Muscle of leg (tissue), 16 donors: ENCODE measurements at places on chromosomes 11 and 22. TPM values are rescaled to one million over a fixed set of nuclear protein-coding genes. Genes with fewer than 3 reads are reported as not detected.
A peak's percentile ranks its signal among the peaks of the same experiment; 100 is the strongest.

- no peak for DNase-seq
These were observed 18.4 kb upstream of the CTSD start for GRCh38 chr11:1782031-1782590.

- no peak for DNase-seq
These were observed 11.3 kb upstream of the PIM3 start for GRCh38 chr22:49948958-49949913.

DNA sequence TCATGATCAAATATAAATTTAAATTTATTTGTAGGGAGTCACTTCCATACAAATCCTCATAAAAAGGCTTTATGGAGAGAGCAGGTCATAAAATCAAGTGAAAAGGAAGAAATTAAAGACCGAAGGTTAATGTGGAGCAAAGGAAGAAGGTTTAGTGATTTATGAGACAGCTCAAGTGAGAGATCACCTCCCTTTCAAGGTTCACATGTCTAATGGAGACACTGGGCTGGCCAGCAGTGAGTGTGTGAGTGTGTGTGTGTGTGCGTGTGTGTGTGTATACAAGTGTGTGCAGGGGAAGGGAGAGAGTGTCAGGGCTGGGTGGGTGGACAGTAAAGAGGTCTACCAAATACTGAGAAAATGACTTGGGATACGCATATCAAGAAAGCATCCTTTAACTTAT lies 251.2 kb downstream of the FAT3 start:
- no peak for DNase-seq

SCO2 gene
- 0.40 TPM for total RNA-seq

DNA sequence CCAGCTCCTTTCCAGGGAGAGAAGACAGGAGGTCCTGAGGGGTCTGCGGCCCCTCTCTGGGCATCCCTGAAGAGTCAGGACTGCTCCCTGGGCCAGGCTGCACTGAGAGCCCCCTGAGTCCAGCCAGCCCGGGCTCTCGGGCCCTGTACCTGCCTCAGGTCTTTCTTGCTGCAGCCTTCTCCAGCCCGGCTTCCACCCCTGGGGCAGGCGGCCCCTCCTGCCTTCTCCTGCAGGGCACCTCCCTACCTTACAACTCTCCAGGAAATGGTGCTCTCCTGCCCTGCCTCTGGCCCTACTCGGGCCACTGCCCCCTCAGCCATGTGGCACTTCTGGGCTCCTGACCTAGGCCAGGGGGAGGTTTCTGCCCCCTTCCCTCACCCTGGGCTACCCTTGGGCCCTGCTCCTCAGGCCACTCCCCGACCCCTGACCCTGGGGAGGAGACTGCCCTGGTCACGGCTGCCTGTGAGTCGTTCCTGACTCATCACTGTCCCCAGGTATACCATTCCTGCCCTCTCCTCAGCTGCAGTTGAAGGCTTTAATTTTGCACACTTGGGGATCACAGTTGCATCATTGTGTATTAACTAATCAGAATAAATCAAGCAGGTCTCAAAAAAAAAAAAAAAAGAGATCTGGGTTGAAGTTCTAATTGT lies 251.1 kb downstream of the NXPE2 start:
- DNase-seq, result no peak

CD248 gene
- total RNA-seq, result 24.5 TPM

MAJIN gene
- not detected for total RNA-seq

DNA sequence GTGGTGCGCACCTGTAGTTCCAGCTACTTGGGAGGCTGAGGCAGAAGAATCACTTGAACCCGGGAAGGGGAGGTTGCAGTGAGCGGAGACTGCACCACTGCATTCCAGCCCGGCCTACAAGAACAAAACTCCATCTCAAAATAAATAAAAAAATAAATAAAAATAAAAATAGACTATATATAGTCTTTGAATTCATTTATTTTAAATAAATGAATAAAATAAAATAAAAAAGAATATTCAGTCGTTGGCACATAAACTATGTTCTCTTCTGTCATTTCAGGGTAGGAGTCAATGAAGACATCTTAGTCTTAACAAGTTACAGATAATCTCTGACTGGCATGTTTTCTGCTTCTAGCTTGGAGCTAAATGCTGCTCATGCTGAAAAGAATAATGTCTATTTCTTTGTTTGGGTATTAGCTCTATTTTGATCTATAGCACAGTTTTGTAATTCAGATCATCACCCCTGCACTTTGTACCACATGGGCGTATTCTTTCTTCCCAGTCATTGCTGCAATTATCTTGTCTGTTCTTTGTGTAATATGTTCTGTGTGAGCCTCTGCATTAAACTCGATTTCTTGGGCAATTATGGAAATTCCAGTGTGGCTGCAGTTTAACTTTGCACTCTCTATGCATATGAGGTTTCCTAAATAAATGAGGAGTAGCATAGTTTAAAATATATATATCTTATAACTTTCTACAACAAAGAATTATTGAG lies 1.4 kb upstream of the MS4A14 start:
- DNase-seq, result no peak

DDIAS gene
- 3.0 TPM for total RNA-seq

GRCh38 chr11:63459586-63459985 lies 31.4 kb downstream of the PLAAT5 start:
- DNase-seq, result no peak

DNA sequence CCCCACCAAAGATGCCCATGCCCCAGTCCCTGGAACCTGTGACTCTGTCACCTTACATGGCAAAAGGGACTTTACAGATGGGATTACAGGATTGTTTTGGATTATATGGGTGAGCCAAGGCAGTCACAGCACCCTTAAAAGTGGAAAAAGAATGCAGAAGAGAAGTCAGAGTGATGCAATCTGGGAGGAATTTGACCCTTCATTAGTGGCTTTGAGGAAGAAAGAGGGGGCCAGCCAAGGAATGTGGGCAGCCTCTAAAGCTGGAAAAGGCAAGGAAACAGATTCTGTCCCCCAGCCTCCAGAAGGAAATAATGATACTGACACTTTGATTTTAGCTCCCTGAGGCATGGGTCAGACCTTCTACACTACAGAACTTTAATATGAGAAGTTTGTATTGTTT lies 257.3 kb upstream of the ISX start:
- DNase-seq, result no peak

GRCh38 chr11:105862736-105863367 lies 159.2 kb downstream of the MSANTD4 start:
- DNase-seq, result peak; percentile 88

DNA sequence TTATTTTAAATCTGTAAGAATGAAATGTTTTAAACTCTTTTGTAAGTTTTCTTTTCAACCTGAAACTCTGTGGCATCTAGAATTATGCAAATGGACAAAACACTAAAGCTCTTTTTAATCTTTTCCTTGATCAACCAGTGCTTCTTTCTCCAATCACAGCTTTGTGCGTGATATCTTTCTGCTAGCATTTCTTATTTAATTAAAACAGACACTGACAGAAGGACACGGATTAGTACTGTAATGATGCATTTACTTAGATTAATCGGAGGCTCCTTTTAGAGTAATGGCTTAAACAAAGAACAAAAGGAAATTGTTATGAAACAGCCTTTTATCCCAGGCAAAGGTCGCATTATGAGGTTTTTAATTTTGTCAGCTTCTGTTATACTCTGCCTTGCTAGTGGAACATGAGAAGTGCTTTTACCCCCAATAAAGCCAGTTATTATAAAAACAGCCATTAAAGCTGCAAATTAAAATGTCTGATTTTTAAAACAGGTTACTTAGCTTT lies 48.5 kb upstream of the SOX6 start:
- no peak for DNase-seq

GRCh38 chr22:25950111-25950510 lies 208.1 kb downstream of the MYO18B start:
- DNase-seq, result peak; percentile 83

HRAS gene
- total RNA-seq, result 90.4 TPM

DNA sequence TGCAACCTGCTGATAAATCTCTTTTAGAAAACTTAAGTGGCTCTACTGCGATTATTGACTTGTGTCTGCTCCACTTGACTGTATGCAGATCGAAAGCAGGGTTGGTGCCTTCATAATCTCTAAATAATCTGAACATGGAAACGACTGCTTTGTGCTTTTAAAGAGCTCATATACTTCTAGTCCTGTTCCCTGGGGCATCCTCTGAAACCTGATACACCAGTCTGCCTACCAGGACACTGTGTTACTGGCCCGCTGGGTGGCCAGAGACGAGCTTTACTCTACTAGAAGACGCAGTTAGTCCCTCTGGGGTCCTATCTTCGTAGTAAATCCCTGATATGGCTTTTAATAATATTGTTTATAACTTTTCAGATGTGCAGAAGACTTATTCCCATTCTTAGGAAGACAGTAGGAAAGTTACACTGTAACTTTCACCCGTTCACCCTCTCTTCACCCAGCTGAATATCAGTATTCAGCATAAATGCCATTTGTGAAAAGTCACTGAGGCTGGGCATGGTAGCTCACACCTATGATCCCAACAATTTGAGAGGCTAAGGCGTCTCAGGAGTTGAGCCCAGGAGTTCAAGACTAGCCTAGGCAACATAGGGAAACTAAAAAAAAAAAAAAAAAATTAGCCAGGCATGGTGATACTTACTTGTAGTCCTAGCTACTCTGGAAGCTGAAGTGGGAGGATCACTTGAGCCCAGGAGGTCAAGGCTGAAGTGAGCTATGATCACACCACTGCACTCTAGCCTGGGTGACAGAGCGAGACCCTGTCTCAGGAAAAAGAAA lies 9.0 kb upstream of the HTR3B start:
- DNase-seq, result no peak

- DNase-seq, result no peak
These were observed 425.4 kb downstream of the CTTN start for GRCh38 chr11:70823771-70824170.

GRCh38 chr11:60085909-60086308 lies 2.6 kb upstream of the MS4A2 start:
- no peak for DNase-seq

- no peak for DNase-seq
These were observed 46.0 kb downstream of the PRCP start for GRCh38 chr11:82854242-82854641.

SPTY2D1 gene
- total RNA-seq, result 16.0 TPM

- no peak for DNase-seq
These were observed 20.5 kb downstream of the FDX1 start for GRCh38 chr11:110450246-110450645.

DNA sequence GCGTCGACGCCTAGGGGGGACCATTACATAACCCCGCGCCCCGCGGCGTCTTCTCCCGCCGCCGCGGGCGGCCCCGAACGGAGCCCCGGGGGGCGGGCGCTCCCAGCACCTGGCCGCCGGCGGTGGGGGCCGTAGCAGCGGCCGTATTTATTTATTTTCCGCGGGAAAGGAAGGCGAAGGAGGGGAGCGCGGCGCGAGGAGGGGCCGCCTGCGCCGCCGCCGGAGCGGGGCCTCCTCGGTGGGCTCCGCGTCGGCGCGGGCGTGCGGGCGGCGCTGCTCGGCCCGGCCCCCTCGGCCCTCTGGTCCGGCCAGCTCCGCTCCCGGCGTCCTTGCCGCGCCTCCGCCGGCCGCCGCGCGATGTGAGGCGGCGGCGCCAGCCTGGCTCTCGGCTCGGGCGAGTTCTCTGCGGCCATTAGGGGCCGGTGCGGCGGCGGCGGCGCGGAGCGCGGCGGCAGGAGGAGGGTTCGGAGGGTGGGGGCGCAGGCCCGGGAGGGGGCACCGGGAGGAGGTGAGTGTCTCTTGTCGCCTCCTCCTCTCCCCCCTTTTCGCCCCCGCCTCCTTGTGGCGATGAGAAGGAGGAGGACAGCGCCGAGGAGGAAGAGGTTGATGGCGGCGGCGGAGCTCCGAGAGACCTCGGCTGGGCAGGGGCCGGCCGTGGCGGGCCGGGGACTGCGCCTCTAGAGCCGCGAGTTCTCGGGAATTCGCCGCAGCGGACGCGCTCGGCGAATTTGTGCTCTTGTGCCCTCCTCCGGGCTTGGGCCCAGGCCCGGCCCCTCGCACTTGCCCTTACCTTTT lies at the start of gene EP300:
Gene EP300 (plus strand): TSS at position 570 of the 795 bp plus-strand sequence. CDS start 413 bp downstream, outside the sequence.
- peak; percentile 96 for DNase-seq

PATE3 gene
- not detected for total RNA-seq

MRGPRX4 gene
- total RNA-seq, result not detected

PKP3 gene
- 0.13 TPM for total RNA-seq

DNA sequence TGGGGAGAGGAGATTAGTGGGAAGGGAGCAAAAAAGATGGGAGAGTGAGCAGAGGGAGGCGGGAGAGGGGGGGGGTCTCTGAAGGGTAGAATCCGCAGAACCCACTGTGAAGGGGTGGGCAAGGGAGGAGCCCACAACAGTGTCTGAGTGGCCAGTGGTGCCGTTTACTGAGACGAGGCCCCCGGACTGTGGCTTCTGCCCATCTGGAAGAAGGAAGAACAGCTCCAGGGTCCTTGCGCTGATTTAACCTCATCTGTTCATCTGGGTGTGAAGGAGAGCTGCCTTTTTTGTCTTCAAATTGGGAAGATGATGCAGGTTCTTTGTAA lies 45.7 kb upstream of the ANO1 start:
- DNase-seq, result no peak

MMP13 gene
- 0.04 TPM for total RNA-seq

DNA sequence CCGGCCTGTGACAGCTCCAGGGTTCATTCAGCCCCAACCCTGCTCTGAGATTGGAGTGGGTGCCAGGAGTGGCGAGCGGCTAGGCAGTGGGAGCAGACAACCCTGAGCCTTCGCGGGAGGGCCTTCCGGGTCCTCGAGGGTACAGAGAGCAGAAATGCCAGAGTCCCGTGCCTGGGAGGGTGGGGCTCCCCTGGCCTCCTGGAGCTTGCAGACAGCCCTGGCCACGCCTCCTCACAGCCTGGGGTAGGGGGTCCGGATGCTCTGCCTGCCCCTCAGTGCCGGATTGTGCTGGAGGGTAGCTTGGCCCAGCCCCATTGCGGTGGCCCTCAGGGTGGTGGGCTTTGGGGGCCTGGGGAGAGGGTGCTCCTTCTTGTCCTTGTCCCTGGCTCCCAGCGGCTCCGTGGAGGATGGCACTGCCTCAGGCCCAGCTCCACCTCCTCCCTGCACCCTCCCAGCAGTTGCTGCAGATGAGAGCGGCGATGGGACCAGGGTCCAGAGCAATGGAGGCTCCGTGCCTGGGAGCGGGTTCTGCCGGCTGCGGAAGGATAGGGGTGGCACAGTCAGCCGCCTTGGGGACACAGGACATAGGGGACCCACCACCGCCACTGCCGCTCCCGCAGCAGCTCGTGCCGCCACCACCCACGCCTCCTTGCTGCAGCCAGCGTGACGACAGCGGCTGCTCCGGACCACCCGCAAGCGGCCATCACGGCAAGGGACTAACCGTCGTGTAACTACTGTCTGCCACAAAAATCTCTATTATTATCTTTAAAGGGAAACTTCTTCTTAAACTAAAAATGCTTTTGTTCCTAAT lies 34.9 kb upstream of the OR10G7 start:
- peak; percentile 31 for DNase-seq

DNA sequence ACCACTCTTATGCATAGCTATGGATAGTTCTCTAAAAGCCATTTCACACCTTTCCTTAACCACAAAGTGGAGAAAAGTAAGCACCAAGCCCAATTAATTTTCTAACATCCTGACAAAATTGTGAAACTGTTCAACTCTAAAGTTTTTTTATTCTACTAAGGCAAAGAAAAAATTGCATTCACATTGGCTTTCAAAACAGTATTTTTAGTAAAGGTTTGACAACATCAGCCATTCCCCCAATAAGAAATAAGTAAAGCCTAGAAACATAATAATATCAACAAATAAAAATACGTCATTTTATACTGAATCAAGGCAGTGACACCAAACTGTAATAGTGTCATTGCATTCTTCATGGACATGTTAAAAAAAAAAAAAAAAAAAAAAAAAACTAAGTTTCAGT lies 11.1 kb downstream of the FAM168A start:
- no peak for DNase-seq
